ENCODE measurements at places on chromosomes 3 and 15. TPM values are rescaled to one million over a fixed set of nuclear protein-coding genes. Genes with fewer than 3 reads are reported as not detected.

- peaks cover 49% of the 10 kb centered on the region for H3K4me1 ChIP-seq
- no peak for DNase-seq
- H3K27me3 ChIP-seq = no peaks in the 10 kb centered on the region
Measured at GRCh38 chr15:85430406-85431204, 50.2 kb downstream of the AKAP13 start.

GRCh38 chr3:101134331-101134730 lies 141.1 kb upstream of the ABI3BP start:
- no peaks in the 10 kb centered on the region for H3K36me3 ChIP-seq
- no peaks in the 10 kb centered on the region for H3K27me3 ChIP-seq
- H3K4me3 ChIP-seq = no peak overlapping the region
- no peak for DNase-seq

DNA sequence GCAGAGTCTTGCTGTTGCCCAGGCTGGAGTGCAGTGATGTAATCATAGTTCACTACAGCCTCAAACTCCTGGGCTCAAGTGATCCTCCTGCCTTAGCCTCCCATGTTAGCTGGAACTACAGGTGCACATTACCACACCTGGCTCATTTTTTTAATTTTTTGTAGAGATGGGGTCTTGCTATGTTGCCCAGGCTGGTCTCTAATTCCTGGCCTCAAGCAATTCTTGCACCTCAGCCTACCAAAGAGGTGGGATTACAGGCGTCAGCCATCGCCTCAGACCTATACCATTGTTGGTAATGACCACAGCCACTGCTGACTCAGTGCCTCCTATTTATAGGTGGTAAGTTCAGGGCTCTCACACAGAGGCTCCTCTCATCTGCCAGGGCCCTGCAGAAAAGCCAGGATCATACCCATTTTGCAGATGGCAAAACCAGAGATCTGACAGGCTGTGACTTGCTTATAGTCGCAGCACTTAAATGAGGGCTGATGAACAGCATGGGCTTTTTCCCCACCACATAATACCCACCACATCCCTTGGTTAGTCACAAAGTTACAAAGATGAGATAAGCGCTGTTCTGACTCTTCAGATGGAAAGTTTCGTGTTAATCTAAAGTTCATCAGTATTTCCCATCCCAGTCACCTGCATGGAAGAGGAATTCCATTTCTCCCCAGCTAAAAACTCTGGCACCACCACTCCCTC lies 21.8 kb upstream of the SPATA12 start:
- H3K4me3 ChIP-seq = no peak overlapping the region
- no peak for DNase-seq
- no peak overlapping the region for H3K27ac ChIP-seq
- no peaks in the 10 kb centered on the region for H3K27me3 ChIP-seq

GOLGA8J gene
- not detected for total RNA-seq

DNA sequence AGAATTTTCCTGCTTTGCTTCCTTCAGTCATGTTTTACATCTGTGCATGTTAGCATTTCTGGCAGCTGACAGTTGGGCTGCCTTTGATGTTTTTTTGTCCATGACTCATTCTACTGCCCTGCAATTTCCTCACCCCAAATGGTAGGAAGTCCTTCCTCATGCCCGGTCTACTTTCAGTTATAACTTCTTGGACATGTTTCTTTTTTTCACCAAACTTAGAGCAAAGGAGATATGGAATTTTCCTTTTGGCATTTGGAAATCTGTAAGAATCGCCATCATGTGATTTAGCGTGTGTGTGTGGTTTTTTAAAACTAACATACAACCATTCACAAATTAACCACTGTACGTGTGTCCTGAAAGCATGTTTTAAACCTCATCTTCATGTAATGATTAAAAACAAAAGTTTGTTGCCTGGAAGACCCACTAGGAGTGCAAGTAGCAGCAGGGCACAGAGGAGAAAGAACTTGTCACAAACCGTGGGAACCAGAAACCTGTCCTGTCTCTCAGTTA lies 430.7 kb upstream of the CFAP20DC start:
- H3K36me3 ChIP-seq = no peaks in the 10 kb centered on the region
- no peaks in the 10 kb centered on the region for H3K27me3 ChIP-seq
- H3K4me1 ChIP-seq = no peaks in the 10 kb centered on the region
- H3K27ac ChIP-seq = no peak overlapping the region
- no peak overlapping the region for H3K4me3 ChIP-seq

- H3K27ac ChIP-seq = no peak overlapping the region
- no peak overlapping the region for H3K4me3 ChIP-seq
- H3K4me1 ChIP-seq = peaks cover 6% of the 10 kb centered on the region
- H3K36me3 ChIP-seq = no peaks in the 10 kb centered on the region
Measured at GRCh38 chr15:72835294-72835890, 51.8 kb upstream of the ADPGK start.

DNA sequence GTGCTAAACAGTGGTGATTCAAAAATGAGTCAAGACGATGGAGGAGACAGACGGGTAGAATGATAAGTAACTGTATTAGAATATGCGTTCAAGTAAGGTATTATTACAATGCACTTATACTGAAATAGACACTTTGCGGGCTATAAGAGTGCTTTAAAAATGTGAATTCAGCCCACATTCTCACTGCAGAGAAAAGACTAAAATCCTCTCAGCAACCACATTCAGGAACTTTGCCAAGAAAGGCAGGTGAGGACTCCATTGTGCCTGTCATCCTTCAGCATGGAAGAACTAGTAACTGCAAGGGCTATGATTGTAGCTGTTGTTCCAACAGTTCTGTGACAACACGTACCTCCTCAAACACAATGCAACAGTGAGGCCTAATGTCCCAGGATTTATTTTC lies 272.0 kb downstream of the RORA start:
- no peaks in the 10 kb centered on the region for H3K36me3 ChIP-seq
- no peaks in the 10 kb centered on the region for H3K4me1 ChIP-seq
- no peaks in the 10 kb centered on the region for H3K27me3 ChIP-seq
- no peak overlapping the region for H3K27ac ChIP-seq
- DNase-seq = no peak
- no peak overlapping the region for H3K4me3 ChIP-seq

- H3K4me3 ChIP-seq = no peak overlapping the region
- H3K36me3 ChIP-seq = no peaks in the 10 kb centered on the region
- no peaks in the 10 kb centered on the region for H3K27me3 ChIP-seq
- DNase-seq = no peak
- H3K27ac ChIP-seq = no peak overlapping the region
Measured at GRCh38 chr3:12953201-12953995, 112.0 kb upstream of the RPL32 start.

- H3K4me3 ChIP-seq = no peak overlapping the region
- H3K27ac ChIP-seq = no peak overlapping the region
- no peaks in the 10 kb centered on the region for H3K27me3 ChIP-seq
- no peaks in the 10 kb centered on the region for H3K36me3 ChIP-seq
- no peak for DNase-seq
Measured at GRCh38 chr15:66169023-66169422, 84.5 kb downstream of the MEGF11 start.

IQCF6 gene
- not detected for total RNA-seq

RBP2 gene
- not detected for total RNA-seq

RPL14 gene
- total RNA-seq = 726 TPM

- DNase-seq = no peak
- H3K4me3 ChIP-seq = no peak overlapping the region
- H3K4me1 ChIP-seq = peaks cover 15% of the 10 kb centered on the region
- no peaks in the 10 kb centered on the region for H3K27me3 ChIP-seq
Measured at GRCh38 chr3:143333367-143333766, 213.8 kb downstream of the CHST2 start.

SYNPR gene
- total RNA-seq = not detected

CCNB2 gene
- 65.2 TPM for total RNA-seq

- H3K27ac ChIP-seq = no peak within 1 kb of the TSS
- DNase-seq = no peak
- H3K4me3 ChIP-seq = peak within 1 kb of the TSS; percentile 48
- no peaks in the 10 kb centered on the region for H3K36me3 ChIP-seq
Measured at GRCh38 chr3:111998636-111999483, at the start of gene TAGLN3. TSS of gene TAGLN3 (plus strand) at chr3:111998922. CDS start at chr3:111999423, 501 bp downstream.

DNA sequence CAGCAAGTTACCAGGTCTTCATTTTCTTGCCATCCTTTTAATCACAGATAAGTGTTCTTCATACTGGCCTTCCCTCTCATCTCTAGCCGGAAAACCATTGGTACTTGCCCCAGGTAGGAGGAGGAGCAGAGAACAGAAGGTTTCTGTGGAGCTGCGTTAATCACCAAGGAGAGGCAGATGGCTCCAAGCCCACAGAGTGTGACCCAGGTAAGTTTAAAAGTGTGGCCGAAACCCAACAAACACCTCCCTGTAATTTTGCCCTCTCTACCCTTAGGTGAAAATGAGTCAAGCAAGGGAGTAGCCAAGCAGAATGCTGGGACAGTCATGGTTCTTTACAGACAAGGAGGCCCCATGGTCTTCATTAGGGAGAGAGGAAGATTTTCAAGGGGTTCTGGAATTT lies 37.3 kb downstream of the NFKBIZ start:
- no peak overlapping the region for H3K4me3 ChIP-seq
- peak; percentile 34 for DNase-seq
- H3K27me3 ChIP-seq = no peaks in the 10 kb centered on the region
- no peak overlapping the region for H3K27ac ChIP-seq
- H3K4me1 ChIP-seq = no peaks in the 10 kb centered on the region

GRCh38 chr15:63718590-63719035 lies 115.1 kb downstream of the HERC1 start:
- peaks cover 17% of the 10 kb centered on the region for H3K4me1 ChIP-seq
- H3K4me3 ChIP-seq = no peak overlapping the region
- no peaks in the 10 kb centered on the region for H3K27me3 ChIP-seq
- H3K27ac ChIP-seq = no peak overlapping the region
- DNase-seq = no peak
- H3K36me3 ChIP-seq = peaks cover 57% of the 10 kb centered on the region

GRCh38 chr3:38017445-38018295 lies 11.8 kb downstream of the PLCD1 start:
- H3K36me3 ChIP-seq = no peaks in the 10 kb centered on the region
- no peak overlapping the region for H3K4me3 ChIP-seq
- H3K27ac ChIP-seq = no peak overlapping the region
- no peak for DNase-seq

GRCh38 chr3:25558796-25559195 lies 105.9 kb downstream of the TOP2B start:
- DNase-seq = no peak
- H3K4me3 ChIP-seq = no peak overlapping the region
- no peak overlapping the region for H3K27ac ChIP-seq
- no peaks in the 10 kb centered on the region for H3K27me3 ChIP-seq
- no peaks in the 10 kb centered on the region for H3K4me1 ChIP-seq
- H3K36me3 ChIP-seq = no peaks in the 10 kb centered on the region

CFAP92 gene
- not detected for total RNA-seq

DNA sequence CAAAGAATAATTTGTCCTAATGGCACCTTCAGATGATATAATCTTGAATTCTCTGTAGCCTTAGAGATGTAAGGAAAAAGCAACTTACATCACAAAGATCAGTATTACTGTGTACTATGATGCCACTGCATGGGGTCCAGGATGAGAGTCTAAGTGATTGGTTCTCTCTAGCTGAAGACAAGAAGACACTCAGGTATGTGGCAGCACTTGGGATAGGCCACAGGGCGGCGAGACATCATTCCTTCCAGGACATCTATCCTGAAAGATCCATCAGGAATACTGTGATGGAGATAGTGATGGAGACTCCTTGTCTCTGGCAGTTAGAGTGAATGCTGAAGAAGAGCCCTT lies 2.5 kb downstream of the CD200 start:
- no peak for DNase-seq
- no peaks in the 10 kb centered on the region for H3K36me3 ChIP-seq
- no peak overlapping the region for H3K4me3 ChIP-seq
- H3K4me1 ChIP-seq = no peaks in the 10 kb centered on the region
- no peak overlapping the region for H3K27ac ChIP-seq

ZSCAN29 gene
- total RNA-seq = 98.2 TPM

DNA sequence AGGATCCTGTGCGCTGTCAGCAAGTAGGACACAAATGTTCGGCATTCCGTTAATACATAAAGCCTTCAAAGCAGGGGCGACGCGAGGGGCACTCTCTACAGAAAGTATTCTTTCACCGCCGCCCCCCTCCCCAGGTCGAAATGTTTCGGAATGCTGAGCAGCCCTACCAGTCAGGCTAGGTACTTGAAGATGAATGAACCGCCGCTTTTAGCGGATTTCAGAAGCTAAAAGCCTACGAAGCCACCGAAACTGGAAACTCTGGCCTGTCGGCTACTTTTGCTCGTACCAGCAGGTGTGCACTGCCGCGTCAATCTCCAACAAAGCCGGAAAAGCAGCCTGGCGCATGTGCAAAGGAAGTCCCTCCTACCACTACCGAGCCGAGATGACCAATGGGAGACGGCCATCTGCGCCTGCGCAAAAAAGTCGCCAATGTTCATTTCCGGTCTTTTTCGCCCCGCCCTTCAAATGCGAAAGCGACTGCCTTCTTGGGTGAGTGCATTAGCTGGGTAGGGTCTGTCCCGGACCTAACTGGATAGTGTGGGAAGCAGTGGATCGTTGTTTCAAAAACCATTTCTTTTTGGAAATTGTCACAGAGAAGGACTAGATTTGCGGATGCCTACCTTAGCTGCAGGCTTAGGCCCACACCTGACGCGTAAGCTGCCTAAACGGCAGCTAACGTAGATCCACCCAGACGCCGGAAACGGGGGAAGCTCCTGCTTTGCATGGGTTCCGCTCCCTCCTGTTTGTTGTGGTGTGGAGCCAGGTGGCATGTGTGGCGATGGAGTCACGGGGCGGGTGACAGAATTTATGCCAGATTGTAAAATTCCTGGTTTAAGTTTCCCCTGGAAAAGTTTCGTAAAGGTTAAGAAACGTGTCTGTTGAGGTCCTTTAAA lies at the start of gene WDR5B:
WDR5B (minus strand) TSS at position 301 of the 893 bp plus-strand sequence. CDS start 534 bp downstream, outside the sequence.
- H3K27me3 ChIP-seq = no peaks in the 10 kb centered on the region
- peak within 1 kb of the TSS; percentile 81 for H3K27ac ChIP-seq
- peak; percentile 99 for DNase-seq

SERINC4 gene
- not detected for total RNA-seq

- H3K36me3 ChIP-seq = no peaks in the 10 kb centered on the region
- H3K27me3 ChIP-seq = no peaks in the 10 kb centered on the region
- no peak overlapping the region for H3K27ac ChIP-seq
- peaks cover 27% of the 10 kb centered on the region for H3K4me1 ChIP-seq
- no peak overlapping the region for H3K4me3 ChIP-seq
- DNase-seq = no peak
Measured at GRCh38 chr3:14510838-14511622, 29.1 kb downstream of the GRIP2 start.
